ENCODE measurements at places on chromosomes 2 and 18.

- no peak for DNase-seq
Observed at GRCh38 chr18:35818353-35818667, 154.2 kb upstream of the RMP24 start.

DNA sequence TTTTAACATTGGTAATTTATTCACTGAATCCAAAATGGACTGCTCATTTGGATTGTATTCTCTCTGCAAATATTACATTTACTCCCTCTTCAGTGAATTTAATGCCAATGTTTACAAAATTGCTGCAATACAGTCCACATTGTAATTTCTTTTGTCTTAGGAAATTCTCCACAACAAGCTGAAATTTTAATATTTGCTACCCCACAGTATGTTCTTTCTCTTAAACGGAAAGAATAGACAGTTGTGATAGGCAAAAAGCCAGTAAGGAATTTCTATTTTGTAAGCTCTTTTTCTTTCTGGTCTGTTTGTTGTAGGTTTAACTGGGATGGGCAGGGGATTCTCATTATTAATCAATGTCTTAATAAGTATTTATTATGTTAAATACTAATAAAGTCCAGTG lies 92.0 kb downstream of the CSRNP3 start:
- no peak for DNase-seq

DNA sequence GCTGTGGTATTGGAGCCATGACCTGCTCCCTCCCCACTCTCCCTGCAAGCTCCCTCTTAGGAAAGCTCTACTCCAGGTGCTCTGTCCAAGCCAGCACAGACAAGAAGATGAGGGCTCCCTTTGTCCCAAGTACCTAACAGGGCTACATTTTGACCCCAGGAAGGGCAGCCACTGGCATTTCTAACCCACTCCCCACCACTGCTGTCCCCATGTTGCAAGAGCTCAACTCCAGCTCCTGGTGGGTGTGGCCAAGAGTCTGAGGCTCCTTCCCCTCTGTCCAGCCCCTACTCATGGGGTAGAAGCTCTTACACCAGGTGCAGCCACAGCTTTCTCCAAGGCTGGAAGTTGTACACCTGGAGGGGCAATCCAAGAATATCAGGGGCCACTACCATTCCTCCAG lies 127.0 kb upstream of the NPAS2 start:
- no peak for DNase-seq

- no peak for DNase-seq
Observed at GRCh38 chr2:25707927-25708590, 34.7 kb upstream of the DTNB start.

- DNase-seq = no peak
Observed at GRCh38 chr2:201952187-201952586, 81.5 kb upstream of the FZD7 start.

Measured in activated T-cell treated with anti-CD3 and anti-CD28 coated beads, Interleukin-2, amount 50 U/mL, for 72 hours (primary cell).